Cortex of kidney (tissue), 1 donor: ENCODE measurements at places on chromosomes 3 and 15.

DNA sequence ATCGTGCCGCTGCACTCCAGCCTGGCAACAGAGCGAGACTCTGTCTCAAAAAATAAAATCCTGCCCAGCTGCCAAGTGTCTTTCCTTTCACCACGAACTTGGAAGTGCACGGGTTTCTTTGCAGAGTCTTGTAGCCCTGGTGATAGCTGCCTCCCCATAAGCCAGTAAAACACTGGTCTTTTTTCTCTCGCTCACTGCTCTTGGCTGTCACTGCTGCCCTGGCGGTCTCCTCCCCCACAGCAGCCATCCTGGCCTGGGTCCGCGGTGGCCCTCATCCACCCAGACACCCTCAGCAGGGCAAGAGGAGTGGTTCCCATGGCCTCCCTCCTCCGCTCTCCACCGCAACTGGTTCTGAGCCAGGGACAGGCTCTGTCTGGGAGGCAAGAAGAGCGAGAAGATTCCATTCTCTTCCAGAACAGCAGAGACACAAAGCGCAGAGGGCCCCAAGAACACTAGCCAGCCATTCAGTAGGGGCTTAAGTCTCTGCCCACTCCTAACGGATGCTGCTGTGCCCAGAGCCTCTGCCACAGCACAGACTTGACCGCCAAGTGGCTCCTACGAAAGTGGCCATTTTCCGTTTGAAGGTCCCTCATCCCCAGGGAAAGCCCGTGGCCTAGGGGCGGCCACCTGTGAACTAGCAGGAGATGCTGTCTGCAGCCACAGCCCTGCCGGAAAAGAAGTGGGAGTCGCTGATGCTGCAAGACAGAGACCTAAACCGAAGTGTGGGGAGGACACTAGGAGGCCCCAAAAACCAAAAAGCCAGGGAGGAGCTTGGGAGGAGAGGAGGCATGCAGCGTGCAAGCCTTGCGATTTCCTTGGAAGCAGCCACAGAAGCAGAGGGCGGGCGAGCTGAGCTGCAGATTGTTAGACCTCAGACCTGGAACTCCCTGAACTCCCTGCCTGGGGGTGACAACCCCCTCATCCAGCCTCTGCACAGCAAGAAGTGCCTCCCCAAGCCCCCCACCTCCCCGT is 44.1 kb downstream of the KLHL25 start:
- DNase-seq = no peak

DNA sequence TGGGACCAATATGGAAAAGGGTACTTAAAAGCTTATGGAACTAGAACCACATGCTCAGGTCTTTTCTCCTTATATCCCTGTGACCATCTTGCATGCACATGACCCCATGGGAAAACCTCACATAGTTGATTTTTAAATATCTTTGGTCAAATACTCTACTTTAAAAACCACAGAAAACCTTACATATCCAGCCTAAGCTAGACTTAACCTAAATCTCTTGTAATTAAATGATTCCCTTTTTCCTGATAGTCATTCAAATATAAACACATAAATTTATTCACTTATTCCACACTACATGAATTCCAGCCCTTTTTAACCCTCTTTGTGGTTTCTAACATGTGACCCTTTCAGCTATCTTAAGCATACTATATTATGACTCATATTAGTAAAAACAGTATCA is 46.8 kb downstream of the DNAJC13 start:
- DNase-seq = no peak

DNA sequence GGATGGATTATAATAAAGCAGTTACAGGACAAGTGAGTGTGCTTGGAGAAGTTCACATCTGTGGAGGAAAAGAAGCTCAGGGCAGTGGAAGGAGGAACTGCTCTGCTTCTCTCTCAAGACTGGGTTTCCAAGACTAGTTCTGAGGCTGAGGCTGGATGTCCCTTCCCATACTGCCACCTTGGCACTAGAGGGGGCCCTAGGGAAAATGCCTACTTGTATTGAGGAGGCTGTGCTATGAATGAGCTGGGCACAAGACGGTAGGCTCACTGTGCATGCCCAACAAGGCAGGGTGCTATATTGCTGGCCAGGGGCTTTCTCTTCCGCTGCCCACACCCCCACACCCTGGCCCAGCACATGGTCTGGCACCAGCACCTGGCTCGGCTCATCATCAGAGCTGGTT is 65.2 kb downstream of the SLCO2A1 start:
- no peak for DNase-seq

- DNase-seq = no peak
These were observed 253.6 kb downstream of the NR1D2 start for GRCh38 chr3:24198728-24199127.

GRCh38 chr3:151178208-151178845 is 24.7 kb downstream of the GPR171 start:
- no peak for DNase-seq
